T follicular helper cell (primary cell): ENCODE measurements at places on chromosomes 12 and 14.

DNA sequence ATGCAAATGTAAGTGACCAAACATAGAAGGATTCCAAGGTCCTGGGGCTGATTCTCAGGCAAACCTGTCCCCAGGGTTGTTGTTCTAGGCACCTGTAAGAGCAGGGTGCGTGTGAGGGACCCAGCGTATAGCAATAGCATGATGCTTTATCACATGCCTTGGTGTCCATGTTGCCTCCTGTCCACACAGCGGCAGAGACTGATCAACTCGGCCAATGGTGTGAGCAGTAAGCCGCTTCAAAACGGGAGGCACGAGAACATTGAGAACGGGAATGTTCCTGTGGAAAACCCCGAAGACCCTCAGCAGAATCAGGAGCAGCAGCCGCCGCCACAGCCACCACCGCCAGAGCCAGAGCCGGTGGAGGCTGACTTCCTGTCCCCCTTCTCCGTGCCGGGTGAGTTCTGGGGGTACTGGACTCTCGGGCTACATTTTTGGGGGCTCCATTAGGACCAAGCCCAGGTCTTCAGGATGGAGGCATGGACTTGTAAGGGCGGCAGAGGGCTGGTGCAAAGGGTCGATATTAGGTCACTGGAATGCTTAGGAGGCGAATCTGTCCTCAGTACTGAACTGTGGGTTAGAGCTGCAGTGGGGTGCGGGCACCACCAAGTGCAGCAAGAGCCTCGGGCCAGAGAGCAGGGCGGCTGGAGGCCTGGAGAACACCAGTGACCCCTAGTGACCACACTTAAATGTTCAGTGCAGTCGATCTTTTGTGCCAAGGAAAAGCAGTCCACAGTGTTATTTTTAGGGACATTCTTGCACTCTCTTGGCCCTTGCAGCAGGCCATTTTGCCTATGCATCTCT is 57.2 kb upstream of the RIN3 start:
- DNase-seq: no peak

DNA sequence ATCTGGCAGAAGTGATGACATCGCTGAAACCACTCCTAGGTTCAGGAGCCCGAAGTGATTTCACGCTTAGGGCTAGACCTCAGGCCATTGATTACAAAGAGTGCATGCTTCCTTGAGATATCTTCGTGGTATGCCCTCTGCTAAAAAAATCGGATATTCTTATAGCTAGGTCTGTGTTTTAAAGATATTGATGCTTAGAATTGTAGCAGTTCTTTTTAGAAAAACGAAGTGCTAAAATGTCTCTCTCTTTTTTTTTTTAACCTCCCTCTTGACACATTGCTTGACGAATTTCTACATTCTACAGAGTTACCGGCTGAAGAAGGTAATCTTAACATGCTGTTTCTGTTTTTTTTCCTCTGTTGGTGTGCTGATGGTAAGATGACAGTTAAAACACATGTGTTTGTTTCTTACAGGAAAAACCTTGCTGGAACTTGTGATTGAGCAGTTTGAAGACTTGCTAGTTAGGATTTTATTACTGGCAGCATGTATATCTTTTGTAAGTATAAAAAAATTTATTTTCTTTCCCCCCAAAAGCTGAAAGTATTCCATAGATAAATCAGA is 1.3 kb downstream of the ATP2A2 start:
- DNase-seq: no peak

DNA sequence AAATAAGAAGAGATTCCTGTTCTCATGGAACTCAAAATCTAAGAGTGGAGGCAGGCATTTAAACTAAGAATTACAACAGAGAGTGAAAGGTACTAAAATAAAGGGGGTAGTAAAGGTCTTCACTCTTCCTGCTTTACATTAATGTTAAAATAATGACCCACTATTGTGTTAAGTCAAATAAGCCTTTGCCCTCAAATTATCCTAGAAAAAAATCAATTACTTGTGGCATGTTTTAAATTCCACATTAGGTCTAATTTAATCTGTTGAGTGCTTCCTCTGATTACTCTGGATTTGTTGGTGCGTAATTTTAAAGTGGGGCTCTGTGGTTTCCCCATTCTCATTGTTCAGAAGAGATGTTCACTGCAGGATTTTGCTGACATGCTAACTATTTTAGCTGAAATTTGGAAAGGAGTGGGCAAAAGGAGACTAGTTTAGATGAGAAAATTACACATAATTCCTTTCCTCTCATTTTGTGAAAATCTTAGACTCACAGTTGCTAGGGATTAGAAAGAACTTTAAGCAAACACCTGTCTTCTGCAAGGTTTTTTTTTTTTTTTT is 35.5 kb downstream of the BTG1 start:
- DNase-seq: no peak

DNA sequence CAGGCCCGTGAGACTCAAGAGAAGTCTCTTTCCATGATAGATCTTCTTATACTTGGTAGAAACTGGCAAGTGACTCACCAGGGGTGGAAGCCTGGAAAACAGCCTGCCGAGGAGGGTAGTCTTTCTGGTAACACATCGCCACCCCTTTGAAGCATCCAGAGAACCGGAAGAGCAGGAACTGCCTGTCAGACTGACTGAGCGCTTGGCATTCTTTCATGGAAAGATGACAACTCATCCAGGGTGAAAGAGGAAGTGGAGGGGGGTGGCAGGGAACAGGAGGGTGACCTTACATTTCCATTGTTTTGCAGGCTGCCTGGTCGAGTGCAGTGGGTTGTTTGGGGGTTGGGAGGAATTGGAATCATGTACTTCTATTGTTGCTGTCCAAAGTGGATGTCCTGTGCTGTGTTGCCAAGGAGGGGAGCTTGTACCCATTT is 34.5 kb downstream of the PRKCH start:
- DNase-seq: peak; percentile 50

DNA sequence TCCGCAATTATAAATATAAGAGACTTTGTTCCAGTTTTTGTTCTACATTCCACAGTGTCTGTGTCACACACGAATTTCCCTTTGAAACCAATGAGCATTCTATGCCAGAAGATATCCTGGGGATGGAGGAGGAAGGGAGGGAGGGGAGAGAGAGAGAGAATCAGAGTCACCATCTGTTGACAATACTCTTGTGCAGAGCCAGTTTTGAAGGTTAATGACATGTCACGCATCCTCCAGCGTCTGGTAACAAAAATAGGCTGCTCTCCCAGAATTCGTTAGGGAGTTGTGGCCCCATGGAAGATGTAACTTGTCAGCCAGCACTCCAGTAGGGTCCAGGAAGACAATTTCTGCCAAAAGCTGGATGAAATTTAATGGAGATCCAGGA is 213.5 kb upstream of the KRR1 start:
- no peak for DNase-seq

DNA sequence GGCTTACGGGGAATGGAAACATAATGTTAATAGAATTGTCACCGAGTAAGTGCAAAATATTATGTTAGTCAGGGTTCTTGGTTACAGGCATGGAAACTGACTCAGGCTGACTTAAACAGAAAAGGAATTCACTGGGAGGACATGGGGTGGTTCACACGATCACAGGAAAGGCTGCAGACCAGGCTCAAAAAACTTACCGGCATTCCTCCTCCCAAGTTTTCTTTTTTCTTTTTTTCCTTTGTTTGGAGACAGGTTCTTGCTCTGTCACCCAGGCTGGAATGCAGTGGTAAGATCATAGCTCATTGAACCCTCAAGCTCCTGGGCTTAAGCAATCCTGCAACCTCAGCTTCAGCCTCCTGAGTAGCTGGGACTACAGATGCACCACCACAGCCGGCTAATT is 11.9 kb upstream of the UBE2N start:
- no peak for DNase-seq

DNA sequence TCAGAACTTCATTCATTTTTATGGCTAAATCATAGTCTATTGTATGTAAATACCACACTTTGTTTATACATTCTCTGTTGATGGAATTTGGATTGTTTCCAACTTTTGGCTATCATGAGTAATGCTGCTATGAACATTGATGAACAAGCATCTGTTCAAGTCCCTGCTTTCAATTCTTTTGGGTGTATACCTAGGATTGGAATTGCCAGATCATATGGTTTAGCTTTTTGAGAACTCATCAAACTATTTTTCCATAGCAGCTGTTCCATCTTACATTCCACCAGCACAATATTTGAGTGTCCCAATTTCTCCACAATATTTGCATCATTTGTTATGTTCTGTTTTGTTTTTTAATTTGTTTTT is 52.3 kb upstream of the CCND2 start:
- DNase-seq: no peak

GRCh38 chr14:63852271-63852816 is 460 bp upstream of the SYNE2 start:
- no peak for DNase-seq

DNA sequence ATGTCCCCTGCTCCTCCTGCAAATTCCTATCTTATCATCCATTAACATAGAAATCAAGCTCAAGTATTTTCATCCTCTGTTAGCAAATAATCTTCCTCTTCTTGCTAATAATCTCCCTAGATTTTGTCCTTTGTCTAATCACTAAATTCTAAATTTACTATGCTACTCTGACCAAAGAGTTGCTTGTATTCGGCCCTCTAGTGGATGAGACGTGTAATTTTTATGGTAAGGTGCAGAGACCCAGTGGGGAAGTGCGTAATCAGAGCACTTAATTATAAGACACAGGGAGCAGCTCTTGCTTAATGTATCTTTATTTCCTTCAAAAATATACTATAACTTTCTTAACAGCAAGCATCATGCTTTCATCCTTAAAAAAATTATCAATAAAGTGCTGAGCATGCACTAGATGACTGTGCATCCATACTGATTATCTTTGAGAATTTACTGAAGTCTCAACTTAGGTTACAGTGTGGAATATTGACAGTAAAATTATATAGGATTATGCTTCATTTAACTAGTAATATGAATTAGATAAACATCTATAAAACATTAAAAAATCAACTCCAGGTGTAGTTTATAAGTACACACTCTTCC is 212.6 kb downstream of the SLC16A7 start:
- DNase-seq: no peak

DNA sequence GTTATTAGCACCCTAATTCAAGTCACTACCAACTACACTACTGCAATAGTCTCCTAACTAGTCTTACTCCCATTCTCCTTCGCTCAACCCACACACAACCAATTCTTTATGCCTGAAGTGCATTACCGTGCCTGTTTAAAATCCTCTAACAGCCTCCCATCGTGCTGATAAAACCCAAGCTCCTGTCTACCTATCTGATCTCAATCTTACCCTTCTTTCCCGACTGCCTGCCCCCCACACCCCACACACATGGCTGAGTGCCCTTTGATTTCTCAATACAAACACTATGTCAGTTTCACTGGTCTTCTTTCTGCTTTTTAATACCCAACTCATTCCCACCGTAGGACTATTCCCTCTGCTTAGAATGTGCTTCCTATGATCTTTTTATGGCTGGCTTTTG is 59.9 kb downstream of the SPPL3 start:
- DNase-seq: no peak

DNA sequence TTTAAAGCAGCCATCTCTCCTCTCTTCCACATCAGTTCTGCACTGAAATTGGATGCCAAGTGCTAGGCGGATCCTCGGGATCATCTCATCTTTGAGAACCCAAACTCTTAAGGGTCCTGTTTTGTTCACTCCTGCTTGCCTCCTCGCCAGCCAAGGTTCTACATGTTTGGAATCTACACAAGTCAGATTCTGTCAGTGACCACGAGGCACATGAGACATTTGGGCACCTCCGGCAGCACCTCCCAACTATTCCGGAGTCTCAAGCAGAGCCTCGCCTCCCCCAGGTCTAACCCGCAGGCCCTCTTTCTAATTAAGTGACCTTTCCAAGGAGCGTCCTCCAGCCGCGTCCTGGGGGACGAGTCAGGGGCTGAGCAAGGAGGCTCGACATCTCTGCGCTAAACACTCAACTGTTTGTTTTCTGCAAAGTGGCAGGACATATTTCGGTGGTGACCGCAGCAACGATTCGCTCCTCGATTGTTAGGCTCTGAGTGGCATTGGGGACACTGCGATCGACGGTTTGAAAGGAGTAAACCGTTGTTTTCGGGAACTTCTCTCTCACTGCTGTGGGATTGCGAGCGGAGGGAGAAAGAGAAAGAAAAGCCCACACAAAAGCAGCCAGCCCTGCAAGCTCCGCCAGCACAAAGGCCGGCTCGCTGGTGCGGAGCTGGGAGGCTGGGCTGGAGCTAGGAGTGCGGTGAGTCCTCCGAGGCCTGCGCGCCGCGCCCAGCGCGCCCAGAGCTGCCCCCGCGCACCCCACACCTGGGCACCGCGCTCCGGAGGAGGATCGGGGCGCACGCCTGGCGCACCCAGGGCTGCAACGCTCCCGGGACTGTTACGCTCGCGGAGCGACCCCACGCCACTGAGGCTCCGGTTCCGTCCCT is 640 bp downstream of the ARMH4 start:
- DNase-seq: no peak

- no peak for DNase-seq
These were observed 206.5 kb upstream of the EEA1 start for GRCh38 chr12:93135286-93136239.

- DNase-seq: no peak
These were observed 31.1 kb upstream of the EIF5 start for GRCh38 chr14:103302966-103303365.

GRCh38 chr12:108356835-108357806 is 18.0 kb upstream of the CMKLR1 start:
- DNase-seq: no peak

DNA sequence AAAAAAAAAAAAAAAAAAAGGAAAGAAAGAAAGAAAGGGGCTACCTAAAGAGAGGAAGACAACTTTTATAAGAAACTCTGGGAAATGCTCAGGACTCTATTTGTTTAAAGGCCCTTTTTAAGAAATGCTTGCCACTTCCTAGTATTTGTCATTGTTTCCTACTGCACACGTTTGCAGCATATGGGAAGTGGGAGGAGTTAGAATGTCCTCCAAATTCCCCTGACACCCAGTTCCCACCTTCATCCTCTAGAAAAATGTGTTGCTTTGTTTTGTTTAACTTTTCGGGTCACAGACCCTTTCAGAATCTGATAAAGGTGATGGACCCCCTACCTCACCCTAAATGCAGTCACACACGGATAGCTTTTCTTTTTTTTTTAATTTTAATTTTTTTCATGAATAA is 40.8 kb downstream of the NINJ2 start:
- no peak for DNase-seq

DNA sequence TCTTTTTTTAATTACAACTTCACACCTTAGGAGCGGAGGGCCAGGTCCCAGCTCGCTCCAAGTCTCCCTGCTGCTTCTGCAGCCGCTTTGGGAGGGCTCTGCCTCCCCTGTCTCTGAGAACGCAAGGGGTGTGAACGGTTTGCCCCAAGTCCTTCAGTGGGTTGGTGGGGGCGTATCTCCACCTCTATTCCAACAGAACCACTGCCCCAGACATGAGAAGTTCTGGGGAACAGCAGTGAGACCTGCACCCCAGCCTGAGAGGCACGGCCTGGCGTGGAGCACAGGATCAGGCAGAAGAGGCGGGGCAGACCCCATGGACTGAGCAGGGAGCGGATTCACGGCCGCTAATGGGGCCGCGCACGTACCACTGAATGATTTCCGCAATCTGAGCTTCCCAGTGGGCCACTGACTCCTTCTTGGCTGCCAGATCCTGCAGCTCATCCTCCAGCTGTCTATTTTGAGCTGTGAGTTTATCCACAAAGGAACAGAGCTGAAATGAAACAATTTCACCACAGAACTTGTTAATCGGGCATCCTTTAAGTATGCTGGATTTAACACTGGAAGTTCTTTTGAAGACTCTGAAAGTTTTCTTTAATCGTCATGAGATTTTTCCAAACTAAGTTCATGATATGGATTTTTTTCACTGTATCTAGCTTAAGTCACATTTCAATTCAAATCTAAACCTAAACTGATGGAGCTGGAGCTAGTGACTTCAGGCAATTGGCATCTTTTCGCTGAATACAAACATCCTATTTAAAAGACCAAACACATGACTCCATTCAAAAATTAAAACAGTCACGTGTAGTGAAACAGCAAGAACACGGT is 44.4 kb downstream of the AMN start:
- DNase-seq: no peak
